ENCODE measurements at places on chromosomes 13 and 19.
A peak's percentile ranks its signal among the peaks of the same experiment; 100 is the strongest.

DNA sequence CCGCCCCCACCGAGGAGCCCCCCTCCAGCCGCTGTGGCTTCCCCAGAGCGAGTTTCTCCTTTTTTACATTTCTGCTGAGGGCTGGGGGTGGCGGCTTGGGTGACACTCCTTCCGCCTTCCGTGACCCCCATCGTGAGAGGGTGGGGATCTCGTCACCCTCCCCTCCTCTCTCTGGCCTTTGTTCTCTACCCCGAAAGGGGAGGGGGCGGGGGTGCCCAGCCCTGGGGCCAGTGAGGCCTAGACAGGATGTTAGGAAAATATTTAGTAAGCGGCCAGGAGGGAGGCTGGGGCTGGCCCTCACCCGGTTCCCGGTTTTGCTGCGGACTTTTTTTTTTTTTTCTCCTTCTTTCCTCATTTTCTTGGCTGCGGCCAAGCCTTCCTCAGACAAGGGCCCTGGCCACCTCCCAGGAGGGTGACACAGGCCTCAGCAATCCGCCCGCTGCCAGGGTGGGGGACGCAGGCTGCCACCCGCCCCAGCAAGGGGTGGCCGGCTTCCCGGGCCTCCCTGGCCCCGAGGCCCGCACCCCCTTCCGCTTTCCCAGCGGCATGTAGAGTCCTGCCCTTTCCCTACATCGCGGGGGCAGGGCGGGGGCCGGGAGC lies 3.9 kb downstream of the MIDN start:
- DNase-seq: peak; percentile 98

- DNase-seq: no peak
These were observed 12.6 kb downstream of the ZSCAN5A start for GRCh38 chr19:56301886-56302620.

DNA sequence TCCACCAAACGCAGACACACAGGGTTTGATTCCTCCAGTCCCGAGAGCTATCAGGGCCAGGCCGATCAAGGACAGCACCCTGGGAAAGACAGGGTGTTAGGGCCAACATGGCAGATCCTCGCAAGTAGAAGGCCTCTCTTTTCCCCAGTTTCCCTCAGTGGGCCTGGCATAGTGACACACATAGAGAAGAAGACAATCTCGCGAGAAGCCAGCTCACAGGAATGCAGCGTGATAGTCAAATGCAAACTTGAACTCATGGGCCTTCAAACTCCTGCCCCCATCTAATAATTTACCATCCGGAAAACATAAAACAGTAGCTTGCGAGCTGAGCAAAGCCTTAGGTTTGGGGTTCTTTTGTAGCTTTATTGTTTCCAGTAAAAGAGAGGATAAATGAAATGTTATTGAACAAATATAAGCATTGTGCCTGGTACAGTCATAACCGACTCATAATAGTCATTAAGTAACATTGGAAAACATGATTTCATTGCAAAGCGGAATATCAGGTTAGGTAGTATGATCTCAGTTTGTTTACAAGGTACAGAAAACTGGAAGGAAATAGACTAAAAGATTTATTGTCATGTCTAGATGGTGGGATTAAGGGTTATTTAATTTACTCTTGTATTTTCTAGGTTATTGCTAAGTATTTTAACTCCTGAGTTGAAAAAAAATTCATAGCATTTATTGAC lies 30.5 kb downstream of the SLC15A1 start:
- DNase-seq: no peak

GRCh38 chr19:54502518-54503048 lies at the start of gene LAIR2:
LAIR2 (plus strand) TSS chr19:54502831; CDS start chr19:54502919, 88 bp downstream.
- DNase-seq: no peak

GRCh38 chr13:40446365-40446764 lies 220.1 kb downstream of the FOXO1 start:
- DNase-seq: peak; percentile 81

DNA sequence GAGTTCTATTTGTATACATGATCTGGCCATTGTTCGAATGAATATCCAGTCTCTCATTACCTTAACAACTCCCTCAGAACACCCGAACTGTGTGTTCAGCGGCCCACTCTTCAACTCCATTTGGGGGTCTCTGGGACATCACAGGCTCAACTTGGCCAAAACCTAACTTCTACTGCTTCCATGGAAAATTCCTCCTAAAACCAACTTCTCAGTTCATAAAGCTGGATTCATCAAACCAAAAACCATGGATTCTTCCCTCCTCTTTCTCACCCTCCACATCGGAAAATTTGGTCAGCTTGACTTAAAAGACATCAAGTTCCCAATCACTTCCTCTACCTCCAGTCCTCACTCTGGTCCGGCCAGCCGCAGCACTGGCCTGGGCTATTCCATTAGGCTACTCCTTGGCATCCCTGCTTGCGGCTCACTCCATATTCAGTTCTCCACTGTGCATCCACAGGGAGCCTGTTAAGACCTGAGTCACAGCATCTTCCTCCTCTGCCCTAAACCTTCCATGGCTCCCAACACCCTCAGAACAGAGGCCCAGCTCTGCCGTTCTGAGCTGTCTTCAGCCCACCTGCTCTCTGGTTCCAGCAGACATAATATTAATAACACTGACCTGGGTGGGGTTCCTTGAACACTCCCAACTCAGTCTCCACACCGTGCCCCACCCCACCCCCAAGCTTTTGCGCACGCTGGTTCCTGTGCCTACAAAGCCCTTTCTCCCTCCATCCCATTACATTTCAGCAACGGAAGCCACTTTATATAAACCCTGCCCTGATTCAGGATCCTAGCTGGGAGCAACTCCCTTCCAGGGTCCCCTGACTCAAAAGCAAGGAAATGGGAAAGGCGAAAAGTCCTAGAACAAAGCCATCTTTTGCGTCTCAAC lies 1.1 kb downstream of the ZNF792 start:
- no peak for DNase-seq

DNA sequence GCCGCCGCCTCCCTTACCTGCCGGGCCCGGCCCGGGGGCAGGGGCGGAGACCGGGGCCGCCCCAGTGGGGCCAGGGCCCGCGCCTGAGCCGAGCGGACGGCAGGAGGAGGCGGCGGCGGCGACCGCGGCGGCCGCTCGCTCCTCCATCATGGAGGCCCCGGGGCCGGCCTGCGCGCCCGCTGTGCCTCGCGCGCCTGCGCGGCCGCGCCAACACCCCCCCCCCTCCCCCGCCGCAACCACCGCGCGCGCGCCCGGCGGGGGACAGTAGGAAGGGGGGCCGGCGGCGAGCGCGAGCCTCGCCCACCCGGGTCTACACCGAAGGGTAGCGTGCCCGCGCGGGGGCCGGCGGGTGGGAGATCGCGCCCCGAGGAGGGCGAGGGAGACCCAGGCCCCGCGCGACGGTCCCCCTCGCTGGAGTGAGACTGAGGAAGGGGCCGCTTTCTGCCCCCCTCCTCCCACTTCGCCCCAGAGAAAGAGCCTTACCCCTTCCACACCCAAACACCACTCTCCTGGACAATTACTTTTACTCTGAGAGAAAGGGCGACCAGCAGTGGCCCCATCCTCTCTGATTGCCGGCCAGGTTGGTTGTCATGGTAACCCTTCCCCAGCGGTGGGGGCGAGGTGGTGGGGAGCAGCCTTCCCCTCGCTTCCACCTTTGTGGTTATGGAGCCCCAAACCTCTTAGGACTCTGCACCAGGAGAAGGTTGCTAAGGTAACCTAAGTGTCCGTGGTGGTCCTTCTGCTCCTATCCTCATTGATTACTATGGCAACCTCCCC lies at the start of gene STRN4:
STRN4 (minus strand) TSS at position 170 of the 777 bp plus-strand sequence; CDS start at position 150, 20 bp downstream.
- peak; percentile 43 for DNase-seq

DNA sequence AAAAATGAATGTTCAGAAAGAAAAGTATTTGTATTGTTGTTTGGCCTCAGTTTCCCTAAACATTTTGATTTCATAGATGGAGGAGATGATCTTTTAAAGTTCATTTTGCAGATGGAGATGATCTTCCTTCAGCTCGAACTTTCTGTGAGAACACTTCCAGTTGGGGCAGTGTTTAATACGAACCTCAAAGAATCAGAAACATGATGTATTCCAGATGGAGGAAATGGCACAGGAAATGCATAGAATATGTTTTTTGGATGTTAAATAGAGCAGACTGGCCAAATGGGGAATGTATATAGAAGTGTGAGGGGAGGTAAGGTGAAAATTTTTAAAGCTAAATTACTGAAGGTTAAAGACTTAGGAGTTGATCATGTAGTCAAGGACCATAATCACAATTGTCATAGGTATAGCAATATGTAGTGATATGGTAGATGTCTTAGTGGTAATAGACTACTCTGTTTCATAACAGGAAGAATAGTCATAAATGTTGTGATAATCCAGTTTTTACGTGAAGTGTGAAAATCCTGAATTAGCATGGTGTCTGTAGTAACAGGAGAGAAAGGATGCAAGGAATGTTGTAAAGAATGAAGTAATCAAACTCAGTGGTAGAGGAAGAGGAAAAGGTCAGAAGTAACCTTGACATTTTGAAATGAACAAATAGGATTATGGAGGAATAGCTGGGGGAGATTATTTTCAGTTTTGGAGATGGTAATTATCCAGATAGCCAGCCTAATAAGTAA lies 5.1 kb downstream of the RAP2A start:
- DNase-seq: no peak

- peak; percentile 93 for DNase-seq
These were observed 95.7 kb downstream of the ARHGEF7 start for GRCh38 chr13:111210544-111211469.

DNA sequence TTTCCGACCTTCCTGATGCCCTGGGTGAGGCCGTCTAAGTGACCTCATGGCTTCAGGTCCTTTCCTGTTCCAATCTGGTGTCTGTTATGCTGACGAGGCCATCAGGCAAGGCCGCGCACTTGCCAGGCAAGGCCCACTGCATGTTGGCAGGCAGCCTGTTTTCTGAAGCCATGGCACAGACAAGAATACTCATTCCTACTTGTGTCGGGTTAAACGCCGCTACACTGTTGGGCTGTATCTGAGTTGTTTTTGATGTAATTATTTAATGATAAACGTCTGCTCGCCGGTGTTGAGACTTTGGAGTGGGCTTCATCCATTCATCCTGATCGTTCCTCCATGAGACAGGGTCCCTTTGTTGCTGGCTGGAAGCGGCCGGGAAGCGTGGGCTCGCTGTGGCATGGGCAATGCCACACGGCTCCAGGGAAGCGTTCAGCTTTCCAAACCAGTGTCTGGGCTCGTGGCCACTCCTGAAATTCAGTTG lies 92.1 kb downstream of the ATP11A start:
- peak; percentile 47 for DNase-seq

GRCh38 chr19:15285896-15286591 lies 46.3 kb downstream of the BRD4 start:
- no peak for DNase-seq
